ENCODE measurements at places on chromosomes 5 and 9.

DNA sequence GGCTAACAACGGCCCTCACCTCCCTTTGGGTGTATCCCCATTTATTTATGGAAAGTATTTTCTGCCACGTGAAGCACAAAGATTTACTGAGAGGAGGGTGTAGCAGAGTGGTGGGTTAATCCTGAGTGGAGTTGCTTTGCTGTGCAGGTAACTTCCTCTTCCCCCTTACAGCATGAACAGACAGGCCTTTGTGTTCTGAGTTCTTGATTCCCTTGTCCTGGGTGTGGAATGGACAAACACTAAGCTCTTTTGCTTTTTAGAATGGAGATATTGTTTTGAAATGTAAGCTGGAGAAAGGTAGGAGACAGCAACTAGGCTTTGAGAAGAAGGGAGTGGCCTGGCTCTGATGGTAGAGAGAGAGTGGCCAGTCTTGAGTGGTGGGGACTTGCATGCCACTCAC, 17.1 kb upstream of the GLRX start:
- DNase-seq, result no peak

GRCh38 chr5:181035991-181036815, 3.9 kb upstream of the BTNL9 start:
- DNase-seq, result no peak

- DNase-seq, result no peak
These were observed 66.4 kb upstream of the PIK3R1 start for GRCh38 chr5:68149189-68149588.

GRCh38 chr9:19771446-19771845, 17.4 kb downstream of the SLC24A2 start:
- no peak for DNase-seq

DNA sequence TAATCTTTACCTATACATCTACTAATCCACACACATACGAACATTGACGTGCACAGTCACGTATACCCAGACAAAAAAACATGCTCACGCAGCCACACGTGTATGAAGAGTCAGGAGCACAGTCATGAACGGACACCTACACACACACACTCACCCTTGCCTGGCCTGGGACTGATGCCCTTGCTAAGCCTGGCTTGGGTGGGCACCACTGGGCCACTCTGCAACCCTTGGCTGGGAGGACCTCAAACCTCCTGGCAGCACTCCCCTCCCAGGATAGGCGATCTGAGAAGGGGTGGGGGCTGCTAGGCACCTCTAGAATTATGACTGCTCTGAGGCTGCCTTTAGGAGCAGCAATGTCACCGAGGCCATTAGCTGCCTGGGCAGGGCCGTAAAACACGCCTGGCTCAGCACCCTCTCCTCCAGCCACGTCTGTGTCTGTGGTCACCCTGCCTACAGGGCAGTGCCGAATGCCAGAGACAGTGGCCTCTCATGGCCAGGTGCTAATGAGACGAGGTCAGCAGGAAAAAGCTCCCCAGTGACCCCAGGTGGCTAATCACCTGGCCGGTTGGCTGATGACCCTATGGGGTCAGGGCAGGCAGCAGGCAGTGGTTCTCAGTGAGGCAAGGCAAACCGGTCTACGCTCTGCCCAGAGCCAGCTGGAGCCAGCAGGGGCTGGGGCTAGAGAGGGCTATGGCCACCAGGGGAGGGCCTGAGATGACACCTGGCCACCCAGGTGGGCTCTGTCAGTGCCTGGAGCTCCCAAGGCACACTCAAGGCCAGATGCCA, 33.7 kb upstream of the MVB12B start:
- no peak for DNase-seq

DNA sequence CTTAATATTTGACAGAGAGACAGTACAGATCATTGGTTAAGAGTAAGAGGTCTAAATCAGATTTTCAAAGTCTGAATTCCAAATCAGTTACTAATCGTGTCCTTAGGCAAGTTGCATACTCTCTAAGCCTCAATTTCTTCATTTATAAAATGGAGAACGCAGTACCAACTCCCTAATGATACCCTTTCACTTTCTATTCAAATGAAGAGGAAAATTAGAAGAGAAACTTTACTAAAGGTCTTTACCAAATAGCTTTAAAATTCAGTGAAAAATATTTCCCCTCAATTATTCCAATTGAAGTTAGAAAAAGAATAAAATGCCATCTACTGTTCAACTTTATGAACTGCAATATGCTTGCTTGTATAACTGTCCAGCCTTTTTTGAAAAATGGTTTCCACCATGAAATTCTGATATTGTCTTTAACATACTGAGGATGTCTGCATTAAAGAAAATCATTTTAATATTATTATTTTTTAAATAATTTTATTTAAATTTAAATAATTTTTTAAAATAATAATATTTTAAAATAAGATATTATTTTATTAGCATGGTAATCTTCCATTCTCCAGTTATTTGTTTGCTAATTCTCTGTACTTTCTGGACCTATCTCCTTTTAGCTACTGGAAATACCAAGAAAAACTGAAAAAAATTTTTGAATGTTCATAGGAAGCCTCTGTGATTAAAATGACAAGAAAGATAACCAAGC, 36.0 kb downstream of the POC5 start:
- DNase-seq, result no peak

DNA sequence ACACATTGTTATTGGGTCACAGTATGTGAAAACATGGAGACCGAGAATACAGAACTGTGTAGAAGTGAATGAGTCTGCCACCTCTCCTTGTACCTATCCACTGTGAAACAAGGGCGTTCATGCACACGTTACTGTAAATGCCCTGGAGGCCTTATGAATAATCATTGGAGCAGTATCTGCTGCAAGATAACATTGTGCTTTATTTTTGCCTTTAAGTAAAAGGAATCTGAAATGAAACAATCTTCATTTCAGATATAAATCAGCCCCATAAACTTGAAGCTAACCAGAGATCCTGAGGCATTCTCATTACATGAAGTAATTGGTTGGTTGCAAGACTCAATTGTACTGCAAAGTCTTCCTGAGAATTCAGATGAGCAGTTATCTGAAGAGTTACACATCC, 419.6 kb downstream of the KDM4C start:
- no peak for DNase-seq

DNA sequence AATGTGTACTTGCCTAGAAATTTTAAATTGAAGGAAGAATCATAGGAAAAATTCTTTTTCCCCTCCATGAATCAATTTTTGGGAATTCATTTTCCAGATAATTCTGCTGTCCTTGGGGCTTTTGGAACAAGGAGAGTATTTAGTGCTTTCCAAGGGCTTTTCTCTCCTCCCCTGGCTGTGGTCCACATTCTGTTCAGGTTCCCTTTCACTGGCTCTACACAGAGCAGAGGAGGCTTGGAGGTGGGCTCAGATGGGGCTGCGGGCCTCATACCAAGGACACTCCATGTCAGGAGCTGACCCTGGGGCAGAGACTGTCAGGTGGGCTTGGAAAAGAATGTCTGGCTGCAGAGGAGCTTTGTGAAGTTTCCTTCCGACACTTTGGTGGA, 128.1 kb downstream of the GADD45G start:
- DNase-seq, result no peak

GRCh38 chr9:109401990-109402318, 81.1 kb upstream of the EPB41L4B start:
- no peak for DNase-seq

- no peak for DNase-seq
These were observed 318.0 kb downstream of the ADAMTS6 start for GRCh38 chr5:65163698-65164097.

DNA sequence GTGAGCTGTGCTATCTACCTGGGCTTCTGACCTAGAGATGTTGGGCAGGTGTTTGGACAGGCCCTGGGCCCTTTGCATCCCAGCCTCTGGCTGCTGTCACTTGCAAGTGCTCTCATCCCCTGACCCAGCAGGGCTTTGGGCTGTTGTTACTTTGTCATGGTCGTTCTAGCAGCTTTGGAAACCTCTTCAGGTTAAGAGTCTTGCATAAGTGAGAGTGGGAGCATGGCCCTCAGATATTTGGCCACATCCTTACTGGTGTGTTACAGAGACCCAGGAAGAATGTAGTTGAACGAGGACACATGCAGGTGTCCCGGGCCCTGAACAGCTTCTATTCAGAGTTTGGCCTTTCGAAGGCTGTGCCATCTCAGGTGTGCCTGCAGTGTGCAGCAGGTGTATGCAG, 4.5 kb downstream of the TENT4A start:
- DNase-seq, result no peak

DNA sequence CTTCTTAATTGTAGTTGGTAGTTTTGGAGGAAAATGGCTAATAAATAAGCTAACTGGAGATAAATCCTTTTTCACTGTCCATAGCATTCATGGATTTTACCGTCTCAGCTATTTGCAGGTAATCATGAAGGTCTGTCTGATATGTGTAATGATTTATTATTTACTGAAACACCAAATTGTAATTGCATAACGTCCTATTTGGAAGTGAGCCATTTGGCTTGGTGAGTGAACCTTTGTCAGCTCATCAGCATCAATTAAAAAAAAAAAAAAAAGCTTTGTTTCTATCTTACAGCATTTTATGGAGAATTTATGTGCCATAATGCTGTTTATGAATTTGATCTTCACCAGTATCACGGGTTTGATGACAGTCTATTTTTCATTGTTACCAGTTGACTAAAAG, 20.2 kb downstream of the RECK start:
- no peak for DNase-seq

DNA sequence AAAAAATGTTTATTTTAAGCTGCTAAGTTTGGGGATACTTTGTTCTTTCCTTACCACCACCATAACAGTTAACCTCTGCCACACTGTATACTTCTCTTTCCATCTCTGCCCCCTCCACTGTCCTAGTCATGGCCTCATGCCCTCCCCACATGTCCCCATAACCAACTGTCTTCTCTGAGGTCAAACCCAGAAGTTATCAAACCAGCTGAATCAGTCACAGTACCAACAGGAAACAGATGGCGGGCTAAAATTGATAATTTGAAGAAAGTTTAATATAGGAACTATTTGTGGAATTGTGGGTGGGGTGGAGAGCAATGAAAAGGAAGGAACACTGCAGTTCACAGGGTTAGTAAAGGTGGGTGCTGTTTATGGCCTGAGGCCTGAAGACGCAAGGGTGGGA, 5.7 kb upstream of the DCTN4 start:
- no peak for DNase-seq

DNA sequence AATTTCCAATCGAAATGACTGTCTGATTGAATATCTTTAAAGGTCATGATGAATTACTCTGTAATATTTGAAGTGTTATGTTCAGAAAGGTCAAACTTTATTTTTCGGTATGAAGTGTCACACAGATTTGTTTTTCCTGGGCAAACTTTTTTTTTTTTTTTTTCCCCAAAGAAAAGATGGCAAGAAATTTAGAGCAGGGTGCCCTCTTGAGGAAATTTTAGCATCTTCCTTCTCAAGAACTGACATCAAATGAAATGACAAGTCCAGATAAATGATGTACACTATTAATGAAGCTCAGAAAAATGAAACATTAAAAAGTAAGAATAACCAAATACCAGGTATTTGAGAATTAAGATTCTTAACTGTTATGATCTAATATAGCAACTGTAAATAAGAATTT, 123.6 kb downstream of the INVS start:
- DNase-seq, result no peak

DNA sequence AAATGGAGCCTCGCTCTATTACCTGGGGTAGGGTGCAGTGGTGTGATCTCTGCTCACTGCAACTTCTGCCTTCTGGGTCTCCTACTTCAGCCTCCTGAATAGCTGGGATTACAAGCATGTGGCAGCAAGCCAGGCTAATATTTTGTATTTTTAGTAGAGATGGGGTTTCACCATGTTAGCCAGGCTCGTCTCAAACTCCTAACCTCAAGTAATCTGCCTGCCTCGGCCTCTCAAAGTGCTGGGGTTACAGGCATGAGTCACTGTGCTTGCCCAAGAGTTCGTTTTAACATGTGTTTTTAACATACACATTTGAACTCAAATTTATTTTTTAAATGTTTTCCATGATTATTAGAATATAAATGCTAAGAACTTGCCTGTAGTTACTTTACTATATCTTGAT, 34.2 kb downstream of the MARCHF6 start:
- DNase-seq, result no peak

DNA sequence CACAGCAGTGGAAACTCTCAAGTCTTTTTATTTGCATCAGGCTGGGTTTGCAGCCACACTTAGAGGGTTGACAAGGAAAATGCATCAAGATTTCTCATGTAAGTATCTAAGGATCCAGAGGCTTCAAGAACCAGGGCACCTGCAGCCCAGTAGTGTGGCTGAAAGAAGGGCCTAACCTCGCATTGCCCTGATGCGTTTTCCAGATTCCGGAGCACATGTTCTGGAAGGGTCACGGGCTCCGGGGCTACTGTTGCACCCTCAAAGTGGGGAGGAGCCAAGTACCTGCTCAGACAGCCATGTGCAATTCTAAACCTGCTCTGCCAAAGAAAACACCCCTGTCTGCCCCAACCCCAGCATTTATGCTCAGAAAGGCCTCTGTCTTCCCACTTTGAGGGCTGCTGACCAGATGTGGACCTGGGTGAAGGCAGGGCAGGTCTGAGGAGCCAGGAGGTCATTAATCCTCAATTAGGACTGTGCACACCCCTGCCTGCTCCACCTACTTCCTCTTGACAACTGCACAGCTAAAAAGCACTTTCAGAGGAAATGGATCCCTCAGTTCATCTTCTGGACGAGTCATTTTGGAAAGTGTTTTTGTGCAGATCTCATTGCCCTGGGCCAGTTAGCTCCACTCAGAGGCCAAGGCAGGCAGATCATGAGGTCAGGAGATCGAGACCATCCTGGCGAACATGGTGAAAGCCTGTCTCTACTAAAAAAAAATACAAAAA, 110.7 kb downstream of the SAXO1 start:
- DNase-seq, result no peak

DNA sequence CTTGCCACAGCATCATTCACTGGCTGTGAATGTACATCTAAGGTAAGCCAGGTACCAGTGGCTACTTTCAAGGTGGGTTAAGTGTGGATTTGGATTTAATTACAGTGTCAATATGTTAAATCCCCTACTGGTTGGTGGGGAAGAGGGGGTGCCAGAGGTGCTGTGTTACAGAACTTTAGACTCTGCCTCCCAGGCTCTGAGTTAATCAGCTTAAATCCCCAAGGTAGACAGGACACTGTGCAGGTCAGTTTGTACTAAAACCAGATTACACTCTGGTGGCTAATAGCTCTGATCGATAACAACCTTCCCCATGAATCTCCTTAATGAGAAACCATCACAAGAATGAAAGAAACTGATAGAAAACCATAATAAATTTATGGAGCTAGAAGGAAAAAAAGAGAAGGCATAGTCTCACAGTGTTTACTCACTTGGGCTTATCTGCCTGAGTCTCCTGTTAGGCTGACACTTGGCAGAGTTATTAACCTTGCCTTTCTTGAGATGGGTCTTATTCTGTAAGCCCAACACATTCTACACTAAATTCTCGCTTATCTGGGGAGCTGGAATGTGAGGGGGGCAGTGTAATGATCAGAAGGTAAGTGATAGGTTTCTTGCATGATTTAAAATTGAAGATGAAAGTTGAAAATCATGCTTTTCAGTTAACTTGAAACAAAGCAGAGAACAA, 106.8 kb downstream of the LMNB1 start:
- DNase-seq, result no peak
